ENCODE measurements at places on chromosomes 4 and X.

- DNase-seq, result no peak
These were observed 24.8 kb upstream of the MSMO1 start for GRCh38 chr4:165302658-165303057.

GRCh38 chr4:152935631-152936445 is at the start of gene FHDC1:
FHDC1 (plus strand) TSS chr4:152936323; CDS start chr4:152943058, 6,735 bp downstream.
- no peak for DNase-seq

GRCh38 chrX:17692709-17693346 is 44.5 kb upstream of the SCML1 start:
- no peak for DNase-seq

DNA sequence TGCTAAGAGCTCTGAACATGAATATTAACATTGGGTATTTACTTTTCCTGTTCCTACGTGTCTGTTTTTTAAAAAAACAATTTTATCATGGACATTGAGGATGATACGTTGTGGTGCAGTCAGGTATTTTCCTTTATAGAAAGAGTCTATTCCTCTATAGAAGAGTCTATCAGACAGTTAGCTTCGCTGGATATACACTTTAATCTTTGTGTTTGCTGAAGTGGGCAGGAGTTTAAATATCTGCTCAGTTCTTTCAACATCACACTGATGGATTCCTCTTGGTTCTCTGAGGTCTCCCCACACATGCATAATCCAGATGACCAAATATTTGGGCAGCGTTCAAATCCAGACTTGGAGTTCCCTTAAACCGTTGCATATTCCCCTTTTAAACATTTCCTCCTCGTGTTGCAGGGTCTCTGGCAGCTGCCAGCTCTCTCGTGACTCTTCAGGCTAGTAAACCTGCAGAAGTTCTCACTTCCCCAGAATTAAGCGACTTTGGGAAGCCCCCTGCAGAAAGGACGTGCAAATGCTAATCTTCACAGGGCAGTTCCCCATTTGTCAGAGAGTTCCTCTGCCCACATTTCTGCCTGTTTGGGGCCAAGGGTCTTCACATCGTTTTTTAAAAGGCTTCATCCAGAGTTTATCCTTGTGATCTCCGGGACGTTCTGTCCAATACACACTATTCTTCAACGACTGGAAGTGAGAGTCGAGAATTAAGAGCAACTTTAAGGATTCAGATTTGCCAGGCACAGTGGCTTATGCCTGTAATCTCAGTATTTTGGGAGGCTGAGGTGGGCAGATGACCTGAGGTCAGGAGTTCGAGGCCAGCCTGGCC is 20.5 kb upstream of the DHRSX start:
- no peak for DNase-seq

DNA sequence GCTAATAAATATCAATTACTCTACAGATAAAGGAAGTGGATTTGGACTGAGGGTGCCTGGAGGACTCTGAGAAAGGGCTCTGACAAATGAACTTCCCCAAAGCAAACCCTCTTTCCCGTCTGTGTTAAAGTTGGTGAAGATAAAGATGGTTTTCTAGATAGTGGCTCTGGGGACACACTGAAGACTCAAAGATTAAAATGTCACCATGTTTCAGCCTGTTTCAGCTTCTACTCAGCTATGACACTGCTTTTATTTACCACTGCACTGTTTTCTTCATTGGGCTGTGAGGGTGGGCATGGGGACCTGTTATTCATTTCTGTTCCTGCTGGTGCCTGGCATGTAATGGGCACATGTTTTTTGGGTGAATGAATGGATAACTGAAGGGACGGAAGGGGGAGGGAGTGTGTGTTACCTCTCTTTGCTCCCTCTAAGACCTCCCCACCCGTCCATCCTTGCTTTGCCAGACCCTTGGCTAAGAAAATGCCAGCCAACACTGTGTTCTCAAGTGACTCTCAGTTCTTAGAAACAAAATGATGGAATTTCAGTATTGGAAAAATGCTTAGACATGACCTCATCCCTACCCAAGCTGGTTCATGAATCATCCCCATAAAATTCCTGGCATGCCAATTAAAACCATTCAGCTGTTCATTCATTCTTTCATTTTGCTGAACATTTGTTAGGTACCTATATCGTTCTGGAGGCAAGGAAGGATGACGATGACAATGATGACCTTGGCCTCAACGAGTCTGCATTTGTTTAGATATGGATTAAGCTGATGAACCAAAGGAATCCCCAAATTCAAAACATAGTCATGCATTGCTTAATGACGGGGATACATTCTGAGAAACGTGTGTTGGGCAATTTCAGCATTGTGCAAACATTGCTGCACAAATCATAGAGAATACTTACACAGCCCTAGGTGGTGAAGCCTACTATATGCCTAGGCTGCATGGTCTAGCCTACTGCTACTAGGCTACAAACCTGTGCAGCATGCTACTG is 13.4 kb upstream of the STK32B start:
- no peak for DNase-seq

GRCh38 chr4:109131559-109131958 is 170.9 kb downstream of the COL25A1 start:
- no peak for DNase-seq

GRCh38 chr4:55733932-55734331 is 85.7 kb upstream of the EXOC1L start:
- DNase-seq, result no peak

DNA sequence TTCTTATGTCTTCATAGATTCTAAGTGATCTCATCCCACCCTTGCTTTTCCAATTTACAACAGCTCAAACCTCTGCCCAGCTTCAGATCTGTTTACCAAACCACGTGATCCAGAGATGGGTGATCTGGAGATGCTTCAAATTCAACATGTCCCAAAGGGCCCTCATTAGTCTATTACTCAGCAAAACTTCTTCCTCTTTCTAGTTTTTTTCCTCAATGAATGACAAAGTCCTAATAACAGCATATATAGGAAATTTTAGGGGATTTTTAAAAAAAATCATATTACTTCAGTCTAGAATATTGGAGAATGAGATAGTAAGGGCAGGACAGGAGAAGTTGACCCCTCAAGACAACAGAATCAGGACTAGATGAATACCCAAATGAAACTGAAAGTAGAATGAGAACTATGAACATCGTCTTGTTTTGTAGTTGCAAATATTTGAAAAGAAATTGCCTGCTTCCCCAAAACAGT is 127.1 kb downstream of the CFAP299 start:
- no peak for DNase-seq

- no peak for DNase-seq
These were observed 175.8 kb upstream of the PITX2 start for GRCh38 chr4:110798687-110799086.

GRCh38 chrX:120794525-120794975 is 81.1 kb downstream of the CT47B1 start:
- no peak for DNase-seq

- DNase-seq, result no peak
These were observed 3.9 kb downstream of the HCFC1 start for GRCh38 chrX:153967536-153968224.

Measured in stimulated activated CD8-positive, alpha-beta memory T cell treated with anti-CD3 and anti-CD28 coated beads, Interleukin-7, amount 100 ng/mL, for 1 hour (primary cell).